Stimulated activated CD8-positive, alpha-beta memory T cell treated with anti-CD3 and anti-CD28 coated beads, Interleukin-4, amount 100 ng/mL, for 1 hour (primary cell): ENCODE measurements at places on chromosomes 1 and 21.

- DNase-seq = no peak
Measured at GRCh38 chr1:156289857-156290256, 5.6 kb downstream of the GLMP start.

DNA sequence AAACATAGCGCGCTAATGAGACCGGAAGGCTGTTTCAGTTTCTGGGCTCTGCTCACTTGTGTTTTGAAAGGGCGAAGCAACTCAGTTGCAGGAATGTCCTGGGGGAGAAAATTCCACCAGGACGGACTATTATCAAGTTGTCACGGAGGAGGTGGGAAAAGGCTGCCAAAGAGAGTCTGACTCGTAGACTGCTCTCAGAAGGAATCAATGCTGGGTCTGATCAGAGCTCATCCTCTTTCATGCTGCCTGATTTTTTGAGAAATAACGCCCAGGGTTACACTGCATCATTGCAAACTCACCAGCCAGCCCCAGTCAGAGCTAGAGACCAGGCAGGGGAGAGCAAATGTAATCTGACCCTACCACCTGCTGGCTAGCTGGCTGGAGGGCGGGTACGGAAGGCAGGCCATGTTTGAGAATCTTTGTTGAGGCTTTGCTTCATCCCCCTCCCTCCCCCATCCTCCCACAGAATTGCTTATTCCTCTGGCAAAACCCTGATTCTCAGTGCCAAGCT, 36.4 kb upstream of the BCL9 start:
- no peak for DNase-seq

GRCh38 chr1:240515505-240515904, 96.5 kb downstream of the GREM2 start:
- DNase-seq = no peak

- no peak for DNase-seq
Measured at GRCh38 chr1:84146411-84147032, 2.5 kb downstream of the PRKACB start.

- DNase-seq = no peak
Measured at GRCh38 chr1:164064501-164064900, 494.5 kb upstream of the PBX1 start.

- DNase-seq = no peak
Measured at GRCh38 chr1:182588500-182589396, at the start of gene RNASEL. RNASEL (minus strand) TSS chr1:182589256; CDS start chr1:182586806, 2,450 bp downstream.

DNA sequence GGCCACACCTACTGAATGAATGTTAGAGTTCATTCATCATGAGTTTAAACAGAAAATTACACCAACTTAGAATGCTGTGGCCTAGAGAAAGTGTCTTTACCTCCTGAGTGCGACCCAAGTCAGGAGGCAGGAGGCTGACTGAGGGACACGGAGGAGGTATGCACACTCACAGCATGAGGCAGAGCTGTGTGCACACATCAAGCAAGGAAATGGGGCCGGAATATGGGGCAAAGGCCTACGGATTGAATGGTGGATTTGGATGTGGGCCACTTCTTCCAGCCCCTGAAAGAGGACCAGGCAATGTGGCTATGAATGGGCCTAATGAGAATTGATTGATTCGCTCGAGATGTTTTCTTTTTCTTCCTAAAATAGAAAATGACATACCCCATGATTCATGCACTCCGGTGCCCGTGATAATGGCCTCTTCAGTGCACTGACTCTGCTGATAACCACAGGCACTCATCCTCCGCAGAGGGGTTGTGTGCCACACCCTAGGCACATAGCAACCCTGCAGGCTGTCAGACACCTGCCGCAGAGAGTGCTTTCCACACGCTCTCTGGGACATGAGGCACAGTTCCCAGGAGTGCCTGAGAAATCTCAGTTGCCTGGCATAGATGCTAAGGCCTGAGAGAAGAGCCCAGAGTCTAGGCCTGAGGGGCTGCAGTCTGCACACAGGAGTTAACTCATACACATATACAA, 155.5 kb downstream of the GLUL start:
- no peak for DNase-seq

- DNase-seq = no peak
Measured at GRCh38 chr1:92445865-92446264, 40.9 kb downstream of the GFI1 start.

GRCh38 chr1:209900734-209901133, 37.3 kb upstream of the SYT14 start:
- DNase-seq = no peak

- DNase-seq = no peak
Measured at GRCh38 chr1:39573736-39574624, 2.6 kb downstream of the PABPC4 start.
